ENCODE measurements at places on chromosomes 2 and 18.

DNA sequence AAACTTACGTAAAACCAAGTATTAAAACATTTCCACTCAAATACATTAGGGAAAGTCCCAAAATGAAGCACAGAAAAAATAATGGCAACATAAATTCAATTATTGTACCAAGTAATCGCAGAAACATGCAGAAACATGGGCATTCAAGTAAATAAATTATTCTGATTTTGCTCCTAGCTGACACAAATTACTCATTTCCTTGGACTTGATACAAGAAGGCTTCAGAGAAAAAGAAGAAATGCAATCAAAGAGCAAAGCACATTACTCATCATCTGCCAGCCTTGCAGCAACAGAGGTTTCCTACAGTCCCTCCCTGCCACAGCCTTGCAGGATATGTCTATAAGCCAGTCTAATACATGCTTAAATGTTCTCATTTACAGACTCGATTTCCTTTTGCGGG, 439.8 kb upstream of the LYPD1 start:
- no peak for DNase-seq

DNA sequence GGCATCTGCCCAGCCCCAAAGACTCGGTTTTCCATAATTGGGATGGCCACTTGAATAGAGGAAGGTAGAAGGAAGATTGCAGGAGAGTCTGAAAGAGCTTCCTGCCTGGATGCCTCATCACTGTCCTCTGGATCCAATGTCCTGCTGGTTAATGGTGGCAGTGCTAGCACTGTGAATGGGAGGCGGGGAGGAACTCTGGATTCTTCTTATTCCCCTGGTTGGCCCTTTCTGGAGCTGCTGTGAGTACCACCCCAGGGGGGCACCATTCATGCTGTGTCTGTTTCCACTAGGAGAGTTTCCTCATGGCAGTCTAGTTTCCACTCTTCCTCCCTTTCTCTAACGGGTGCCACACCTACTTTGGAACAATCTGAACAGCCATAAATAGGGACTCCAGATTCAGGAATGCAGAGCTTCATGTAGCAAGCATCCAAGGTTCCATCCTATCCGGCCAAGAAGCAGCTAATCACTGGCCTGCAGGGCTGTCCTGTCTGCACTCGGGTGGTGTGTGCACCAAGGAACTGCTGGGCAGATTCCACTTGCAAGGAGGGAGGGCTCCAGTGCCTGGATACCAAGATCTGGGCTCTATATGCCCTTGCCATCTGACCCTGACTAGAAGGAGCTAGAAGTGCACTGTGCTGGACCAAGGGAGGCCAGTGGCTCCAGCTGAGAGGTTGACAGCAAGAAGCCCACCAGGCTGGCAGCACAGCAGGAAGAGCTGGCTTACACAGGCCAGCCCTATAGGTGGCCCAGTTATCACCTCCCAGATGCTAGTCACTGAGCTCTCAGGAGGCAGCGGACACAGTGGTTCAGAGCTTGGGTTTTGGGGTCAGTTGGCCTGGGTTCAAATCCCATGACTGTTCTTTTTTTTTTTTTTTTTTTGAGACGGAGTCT, 4.6 kb upstream of the ATOH8 start:
- DNase-seq, result no peak

GRCh38 chr2:10022445-10022844, 20.9 kb upstream of the KLF11 start:
- no peak for DNase-seq

DNA sequence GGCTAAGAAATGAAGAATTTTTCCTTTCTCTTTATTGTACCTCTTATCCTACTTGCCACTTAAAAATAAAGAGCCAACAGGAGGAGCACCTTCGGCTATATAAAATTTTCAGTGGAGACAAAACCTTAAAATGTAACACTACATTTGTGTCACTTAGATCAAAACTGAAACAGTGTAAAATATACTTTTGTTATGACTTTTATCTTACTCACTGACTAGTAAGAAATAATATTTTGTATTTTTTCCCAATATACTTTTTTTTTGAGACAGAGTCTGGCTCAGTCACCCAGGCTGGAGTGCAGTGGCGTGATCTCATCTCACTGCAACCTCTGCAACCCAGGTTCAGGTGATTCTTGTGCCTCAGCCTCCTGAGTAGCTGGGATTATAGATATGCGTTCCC, 28.3 kb downstream of the KCNJ13 start:
- DNase-seq, result no peak

DNA sequence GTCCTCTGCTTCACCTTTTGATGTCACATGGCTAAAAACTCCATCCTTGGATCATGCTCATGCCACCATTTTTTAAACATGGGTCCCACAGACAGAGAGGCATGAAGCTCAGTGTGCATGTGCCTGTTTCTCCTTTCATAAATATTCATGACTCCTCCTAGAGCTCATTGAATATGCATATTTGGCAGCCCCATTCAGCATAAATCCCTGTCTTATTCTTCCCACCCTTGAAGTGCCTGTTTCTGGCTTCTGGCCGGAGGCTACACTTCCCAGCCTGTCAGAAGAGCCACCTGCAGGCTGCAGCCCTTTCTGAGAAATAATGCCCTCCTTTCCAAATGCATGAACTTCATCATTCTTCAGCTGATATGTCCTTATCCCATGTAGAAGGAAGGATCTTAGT, 109.7 kb downstream of the LDLRAD4 start:
- DNase-seq, result no peak

- DNase-seq, result no peak
Measured at GRCh38 chr2:53235836-53236582, 531.6 kb upstream of the CHAC2 start.

DNA sequence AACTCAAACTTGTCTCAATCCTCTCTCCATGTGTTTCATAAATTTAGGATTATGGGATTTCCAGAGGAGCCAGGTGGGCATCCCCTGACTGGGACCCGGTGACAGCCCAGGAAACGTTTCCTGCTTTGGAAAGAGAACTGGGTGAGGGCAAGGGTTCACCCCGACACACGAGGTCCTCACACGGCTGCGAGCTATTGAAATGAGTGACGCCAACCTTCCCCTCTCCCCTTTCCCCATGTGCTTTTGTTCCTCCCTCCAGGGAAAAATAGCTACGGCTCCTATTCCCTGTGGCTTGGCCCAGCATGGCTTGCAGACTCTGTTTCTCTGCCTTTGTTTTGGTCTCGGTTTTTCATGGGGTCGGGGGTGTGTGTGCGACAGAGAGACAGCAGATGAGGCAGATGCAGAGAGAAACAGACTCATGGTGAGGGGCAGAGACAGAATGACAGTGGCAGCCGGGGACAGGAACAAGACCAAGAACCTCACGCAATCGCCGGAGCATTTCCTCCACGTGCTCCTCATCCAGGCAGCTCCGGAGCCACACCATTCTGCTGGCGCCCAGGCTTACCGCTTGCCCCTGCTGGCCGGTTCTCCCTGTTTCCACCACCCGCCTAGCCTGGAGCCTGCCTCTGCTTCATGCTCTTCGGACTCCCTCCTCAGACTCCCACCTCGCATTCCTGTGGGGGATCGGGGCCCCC, 238.5 kb downstream of the DYSF start:
- no peak for DNase-seq

GRCh38 chr2:73111073-73112025, 1.4 kb downstream of the RAB11FIP5 start:
- no peak for DNase-seq

- DNase-seq, result no peak
Measured at GRCh38 chr18:31267823-31268481, 50.0 kb upstream of the DSG1 start.

DNA sequence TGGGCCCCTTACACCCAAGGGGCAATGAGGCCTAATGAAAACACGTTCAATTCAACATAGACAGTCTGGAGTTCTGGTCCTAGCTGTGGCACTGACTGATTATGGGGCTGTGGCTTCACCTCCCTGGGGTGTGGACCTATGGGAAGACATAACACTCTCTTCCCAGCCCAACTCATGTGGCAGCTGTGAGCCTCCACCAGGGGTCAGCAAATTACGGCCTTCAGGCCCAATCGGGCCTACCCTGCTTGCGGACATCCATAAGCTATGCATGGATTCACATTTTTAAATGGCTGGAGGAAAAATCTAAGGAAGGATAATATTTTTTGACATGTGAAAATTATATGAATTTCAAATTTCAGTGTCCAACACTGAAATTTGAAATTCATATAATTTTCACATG, 101.3 kb downstream of the LOXHD1 start:
- DNase-seq, result no peak

GRCh38 chr2:128726911-128727310, 408.2 kb upstream of the HS6ST1 start:
- DNase-seq, result no peak

GRCh38 chr2:17162713-17163112, 355.5 kb downstream of the RAD51AP2 start:
- DNase-seq, result no peak

- no peak for DNase-seq
Measured at GRCh38 chr18:36331521-36331971, 34.0 kb downstream of the FHOD3 start.

DNA sequence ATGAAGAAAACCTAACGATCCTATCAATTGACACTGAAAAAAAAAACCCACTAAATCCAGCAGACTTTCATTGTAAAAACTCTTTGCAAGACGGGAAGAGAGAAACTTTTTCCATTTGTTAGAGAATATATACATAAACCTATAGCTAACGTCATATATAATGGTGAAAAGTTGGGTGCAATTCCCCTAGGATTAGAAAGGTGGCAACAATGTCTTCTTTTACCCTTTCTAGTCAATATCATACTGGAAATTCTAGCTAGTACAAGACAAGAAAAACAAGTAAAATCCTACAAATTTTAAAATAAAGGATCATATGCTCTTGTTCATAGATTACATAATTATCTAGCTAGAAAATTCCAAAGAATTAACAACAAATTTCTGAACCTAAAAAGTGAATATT, 1596.5 kb upstream of the LRRTM1 start:
- DNase-seq, result no peak

- no peak for DNase-seq
Measured at GRCh38 chr2:112157472-112157871, 19.3 kb downstream of the FBLN7 start.

- DNase-seq, result no peak
Measured at GRCh38 chr2:112880696-112881095, 30.3 kb upstream of the IL37 start.

Measured in stimulated activated CD8-positive, alpha-beta memory T cell treated with anti-CD3 and anti-CD28 coated beads, Interleukin-7, amount 100 ng/mL, for 1 hour (primary cell).